ENCODE measurements at places on chromosomes 6 and 20.

- no peak for DNase-seq
Observed at GRCh38 chr6:44193307-44193910, 23.3 kb upstream of the MYMX start.

DNA sequence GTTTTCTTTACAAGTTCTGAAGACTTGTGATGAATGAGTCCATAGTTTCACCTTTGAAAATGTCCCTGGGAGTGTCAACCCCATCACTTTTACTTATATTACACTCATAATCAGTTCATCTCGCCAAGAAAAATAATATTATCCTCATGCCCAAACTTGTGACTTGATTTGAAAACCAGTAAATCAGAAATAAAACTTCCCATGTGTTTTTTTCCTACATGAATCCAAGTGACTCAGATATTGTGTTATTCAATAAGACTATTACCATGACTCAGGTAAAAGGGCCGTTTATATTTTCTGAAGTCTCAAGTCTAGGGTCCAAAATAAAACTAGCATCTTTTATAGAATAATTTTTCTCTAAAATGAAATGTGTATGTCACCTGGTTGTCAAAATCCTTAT is 15.8 kb upstream of the CYP24A1 start:
- no peak for DNase-seq

GRCh38 chr6:91600561-91600960 is 1013.7 kb upstream of the MAP3K7 start:
- DNase-seq, result no peak

DNA sequence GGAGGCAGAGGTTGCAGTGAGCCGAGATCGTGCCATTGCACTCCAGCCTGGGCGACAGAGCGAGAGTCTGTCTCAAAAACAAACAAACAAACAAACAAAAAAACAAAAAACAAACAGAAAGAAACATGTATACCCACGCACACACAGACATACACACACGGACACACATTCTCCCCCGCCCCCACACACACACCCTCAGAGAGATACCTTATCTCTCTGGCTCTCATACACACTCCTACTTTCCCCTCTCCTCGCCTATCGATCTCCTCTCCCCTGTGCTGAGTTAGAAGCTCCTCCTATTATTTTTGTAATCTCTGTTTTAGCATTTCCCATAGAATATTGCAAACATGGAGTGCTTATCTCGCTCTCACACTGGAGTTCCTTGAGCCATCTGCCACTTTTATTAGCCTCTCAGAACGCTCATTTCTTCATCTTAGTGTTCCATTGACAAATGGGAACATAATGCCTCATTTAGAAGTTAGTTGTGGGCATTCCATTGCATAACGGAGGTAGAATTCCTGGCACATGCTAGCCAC is 144.2 kb upstream of the CITED2 start:
- DNase-seq, result no peak

DNA sequence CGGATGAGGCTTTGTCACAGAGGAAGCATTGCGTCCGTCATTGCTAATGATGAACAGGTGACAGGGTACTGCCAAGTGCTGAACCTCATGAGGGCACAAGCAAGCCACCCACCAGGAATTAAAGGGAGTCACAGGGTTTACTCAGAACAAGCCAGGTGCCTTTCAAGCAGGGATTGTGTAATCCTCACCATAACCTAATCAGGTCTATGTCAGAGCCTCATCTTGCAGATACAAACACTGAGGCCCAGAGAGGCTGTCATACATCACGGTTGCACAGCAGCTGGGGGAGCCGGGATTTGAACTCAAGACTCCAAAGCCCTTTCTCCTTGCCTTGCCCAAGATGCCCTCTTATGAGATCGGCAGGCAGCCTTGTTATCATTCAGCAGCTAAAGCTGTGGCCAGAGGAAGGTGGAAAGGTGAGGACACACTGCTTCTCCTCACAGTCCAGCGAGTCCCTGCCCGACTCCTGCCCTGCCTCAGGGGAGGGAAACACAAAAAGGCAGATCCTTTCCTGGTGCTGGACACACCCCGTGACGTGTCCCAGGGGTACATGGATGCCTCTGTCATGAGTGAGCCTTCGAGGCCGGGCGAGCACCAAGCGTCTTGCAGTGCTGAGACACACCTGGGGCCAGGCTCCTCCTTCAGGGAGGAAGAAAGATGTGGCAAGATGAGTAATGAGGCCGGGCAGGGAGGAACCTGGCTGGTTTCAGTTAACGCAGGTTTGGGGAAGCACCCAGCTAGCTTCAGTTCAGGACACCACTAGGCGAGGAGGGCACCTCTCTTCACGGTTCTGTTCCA is 214.9 kb downstream of the LY86 start:
- no peak for DNase-seq

GRCh38 chr20:64161356-64162238 is 2.7 kb upstream of the MYT1 start:
- DNase-seq, result no peak

DNA sequence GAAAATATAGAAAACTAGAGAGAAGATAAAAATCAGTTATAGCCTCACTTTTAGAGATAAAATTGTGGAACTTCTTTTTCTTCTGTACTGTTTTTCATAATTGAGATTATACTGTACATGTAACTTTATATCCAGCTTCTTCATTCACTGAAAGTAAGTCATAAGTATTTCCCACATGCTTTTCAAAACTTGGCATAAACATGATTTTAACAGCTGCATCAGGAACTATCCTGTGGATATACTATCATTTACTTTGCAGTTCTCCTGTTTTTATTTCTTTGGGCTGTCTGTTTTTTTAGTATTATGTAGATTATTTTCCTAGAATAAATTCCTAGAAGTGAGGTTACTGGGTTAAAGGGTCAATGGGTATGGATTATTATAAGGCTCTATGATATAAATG is 14.8 kb downstream of the DSTN start:
- DNase-seq, result no peak

Data from Panc1 (cell line).